Activated T-cell treated with anti-CD3 and anti-CD28 coated beads for 24 hours (primary cell): ENCODE measurements at places on chromosomes 2 and 18.

DNA sequence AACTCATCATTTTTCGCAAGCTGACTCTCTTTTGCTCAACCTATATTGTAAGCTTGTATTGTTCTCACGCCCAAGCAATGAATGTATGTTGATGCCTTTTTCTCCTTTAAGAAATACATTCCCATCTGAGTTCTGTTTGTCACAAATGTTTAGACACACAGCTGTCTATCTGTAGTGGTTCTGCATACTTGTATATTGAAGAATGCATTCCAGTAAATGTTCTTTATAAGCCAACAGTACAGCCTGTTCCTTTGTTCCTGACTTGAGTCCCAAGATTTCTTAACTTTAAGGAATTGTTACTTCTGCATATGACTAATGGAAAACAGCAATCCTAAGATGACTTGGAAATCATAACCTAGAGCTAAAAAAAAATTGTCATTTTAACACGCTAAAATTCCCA, 849.1 kb upstream of the POU3F3 start:
- no peak for DNase-seq

DNA sequence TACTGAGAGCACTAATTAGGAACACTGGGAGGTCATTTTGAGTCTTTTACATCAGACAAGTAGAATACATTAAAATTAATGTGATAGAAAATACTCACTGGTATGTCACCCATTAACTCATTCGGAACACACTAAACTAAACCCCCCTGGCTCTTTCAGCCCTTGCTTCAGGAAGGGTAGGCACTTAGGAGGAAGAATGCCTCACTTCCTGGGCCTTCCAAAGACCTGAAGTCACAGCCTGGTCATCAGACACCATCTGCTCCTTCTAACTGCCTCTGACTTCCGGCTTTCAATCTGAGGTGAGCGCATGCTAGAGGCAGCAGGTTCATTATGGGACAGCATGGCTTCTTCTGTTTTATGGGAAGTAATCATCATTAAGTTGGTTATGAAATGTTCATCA, 451.4 kb downstream of the PID1 start:
- DNase-seq: no peak

DNA sequence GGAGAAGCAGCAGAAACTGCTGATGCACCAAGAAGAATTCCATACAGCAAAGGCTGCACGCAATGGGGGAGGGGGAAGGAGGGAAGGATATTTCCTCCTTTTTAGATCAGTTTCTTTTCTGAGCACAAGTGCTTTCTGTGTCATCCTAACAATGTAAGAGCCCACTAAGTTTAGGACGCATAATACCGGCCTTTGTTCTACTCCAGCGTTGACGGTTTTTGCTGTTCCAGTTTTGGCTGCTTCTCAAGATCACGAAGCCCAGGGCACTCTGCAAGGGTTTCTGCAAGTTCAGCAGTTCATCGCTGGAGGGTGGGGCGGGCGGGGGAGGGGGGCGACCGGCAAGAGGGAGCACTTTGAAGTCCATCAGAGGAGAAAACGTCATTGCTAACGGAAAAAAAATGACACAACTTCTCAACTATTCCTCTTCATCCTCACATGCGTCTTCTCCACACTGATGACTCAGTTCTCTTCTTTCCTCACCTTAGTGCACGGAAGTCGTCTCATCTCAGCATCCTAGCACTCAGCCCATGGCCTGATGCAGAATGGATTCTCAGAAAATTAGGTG, 8.7 kb downstream of the FAM178B start:
- no peak for DNase-seq

GRCh38 chr2:64021578-64021977, 2.4 kb upstream of the VPS54 start:
- DNase-seq: no peak

DNA sequence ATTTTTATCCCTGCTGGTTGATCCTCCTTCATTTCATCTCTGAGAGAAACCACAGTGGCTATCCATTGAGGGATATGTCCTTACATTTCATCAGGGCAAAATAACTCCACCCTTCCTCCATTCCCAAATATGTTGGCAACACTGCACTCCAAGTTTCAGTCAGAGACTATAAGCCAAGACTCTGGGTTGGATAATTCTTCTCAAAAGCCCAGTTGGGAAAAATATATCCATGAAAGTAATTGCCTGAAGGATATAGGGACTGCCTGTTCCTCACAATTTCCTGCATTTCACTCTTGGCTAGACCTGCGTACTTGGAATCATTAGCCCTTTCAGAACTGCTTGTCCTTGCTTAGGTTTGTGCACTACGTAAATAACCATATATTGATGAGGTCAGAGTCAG, 27.9 kb upstream of the EPB41L3 start:
- no peak for DNase-seq

DNA sequence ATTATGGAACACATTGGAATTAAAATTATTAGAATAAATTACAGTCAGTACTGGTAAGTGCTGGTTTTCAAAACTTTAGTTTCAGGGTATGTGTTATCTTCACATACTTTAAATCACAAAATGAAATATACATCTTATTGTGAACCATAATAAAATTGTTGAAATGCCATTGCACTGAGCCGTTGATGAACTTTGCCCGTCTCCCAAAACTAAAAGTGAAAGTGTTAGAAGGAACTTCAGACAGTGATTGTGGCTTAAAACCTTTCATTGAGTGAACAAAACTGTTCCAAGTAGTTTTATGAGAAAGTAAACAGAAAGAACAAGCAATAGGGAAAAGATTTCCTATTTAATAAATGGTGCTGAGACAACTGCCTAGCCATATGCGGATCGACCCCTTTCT, 811.6 kb downstream of the PLCL1 start:
- DNase-seq: no peak

- DNase-seq: no peak
These were observed 49.1 kb downstream of the LRPPRC start for GRCh38 chr2:43946685-43947084.

DNA sequence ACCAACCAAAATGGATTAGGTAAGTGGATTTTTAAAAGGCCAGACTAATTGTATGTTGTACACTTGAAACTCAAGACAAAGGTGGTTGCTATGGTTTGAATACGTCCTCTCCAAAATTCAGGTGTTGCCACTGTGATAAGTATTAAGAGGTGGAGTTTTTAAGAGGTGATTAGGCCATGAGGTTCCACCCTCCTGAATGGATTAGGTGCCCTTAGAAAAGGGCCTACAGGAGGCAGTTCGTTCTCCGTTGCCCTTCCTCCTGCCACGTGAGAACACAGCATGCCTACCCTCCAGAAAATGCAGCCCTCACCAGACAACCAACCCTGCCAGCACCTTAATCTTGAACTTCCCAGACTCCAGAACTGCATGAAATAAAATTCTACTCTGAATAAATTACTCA, 51.2 kb downstream of the CHMP3 start:
- no peak for DNase-seq

- no peak for DNase-seq
These were observed 42.7 kb downstream of the EPAS1 start for GRCh38 chr2:46339676-46340459.

GRCh38 chr2:1634681-1635341, 109.5 kb downstream of the PXDN start:
- DNase-seq: no peak

DNA sequence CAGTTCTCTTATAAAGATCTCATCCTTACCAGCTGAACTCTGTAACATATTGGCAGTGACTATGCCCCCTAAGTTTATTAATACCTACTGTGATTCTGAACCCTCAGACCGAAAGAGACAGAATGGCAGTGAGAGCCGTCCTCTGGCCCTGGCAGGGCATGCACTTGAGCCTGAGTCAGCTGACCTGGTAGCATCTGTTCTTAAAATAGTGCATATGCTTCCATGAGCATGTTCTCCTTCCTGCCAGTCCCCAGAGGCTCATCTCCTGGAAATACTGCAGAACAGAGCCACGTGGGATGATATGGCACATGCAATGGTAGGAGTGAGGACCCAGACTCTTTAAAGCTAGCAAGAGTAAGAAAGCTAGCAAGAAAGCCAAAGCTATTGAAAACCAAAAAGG, 59.0 kb downstream of the RASGRP3 start:
- DNase-seq: no peak

DNA sequence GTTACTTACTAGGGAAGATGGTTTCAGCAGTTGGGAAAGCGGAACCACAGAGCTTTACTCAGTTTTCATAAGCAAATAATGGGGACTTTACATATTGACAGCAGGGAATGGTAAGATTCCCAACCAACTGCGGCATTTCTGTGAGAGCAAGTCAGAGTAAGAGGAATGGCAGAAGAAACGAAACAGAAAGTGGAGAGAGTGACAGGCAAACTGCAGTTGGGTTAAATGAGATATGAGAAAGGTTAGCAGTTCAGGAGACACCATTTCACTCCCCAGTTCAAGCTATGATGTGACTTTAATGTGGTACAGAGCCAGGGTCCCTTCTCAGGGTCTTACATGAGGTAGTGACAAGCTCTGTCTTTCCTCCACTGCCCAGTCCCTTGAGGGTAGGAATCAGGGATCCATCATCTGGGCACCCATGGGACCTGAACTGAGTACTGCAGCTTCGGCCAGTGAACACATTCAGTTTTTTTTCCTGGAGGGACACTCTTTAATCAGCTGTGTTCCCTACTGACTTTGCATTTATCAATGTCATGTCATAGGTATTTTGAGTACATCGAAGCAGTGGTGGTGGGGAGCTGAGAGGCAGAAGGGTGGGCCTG, 33.0 kb upstream of the GREB1 start:
- no peak for DNase-seq

- no peak for DNase-seq
These were observed 490.7 kb downstream of the NUP35 start for GRCh38 chr2:183614799-183615435.

GRCh38 chr2:950080-950966, at the start of gene SNTG2:
Gene SNTG2, plus strand, starts transcription at chr2:950849. Its CDS starts 148 bp downstream, at chr2:950997.
- peak; percentile 42 for DNase-seq

DNA sequence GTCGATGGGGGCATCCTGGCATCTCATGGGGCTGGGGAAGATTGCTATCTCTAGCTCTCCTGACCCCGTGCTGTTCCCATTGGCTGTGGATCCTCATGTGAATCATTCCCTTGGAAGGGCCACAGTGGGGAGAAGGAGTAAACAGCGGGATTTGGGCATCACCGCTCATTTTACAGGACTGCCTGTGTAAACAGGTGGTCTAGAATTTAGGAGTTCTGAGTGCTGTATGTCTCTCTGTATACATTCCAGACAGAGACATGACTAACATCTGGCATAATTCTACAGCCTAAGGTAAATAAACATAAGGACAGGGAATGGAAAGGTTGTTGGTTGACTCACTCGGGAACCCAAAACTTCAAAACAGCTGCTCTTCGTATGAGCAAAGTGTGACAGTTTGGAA, 92.7 kb downstream of the COPS8 start:
- DNase-seq: no peak

DNA sequence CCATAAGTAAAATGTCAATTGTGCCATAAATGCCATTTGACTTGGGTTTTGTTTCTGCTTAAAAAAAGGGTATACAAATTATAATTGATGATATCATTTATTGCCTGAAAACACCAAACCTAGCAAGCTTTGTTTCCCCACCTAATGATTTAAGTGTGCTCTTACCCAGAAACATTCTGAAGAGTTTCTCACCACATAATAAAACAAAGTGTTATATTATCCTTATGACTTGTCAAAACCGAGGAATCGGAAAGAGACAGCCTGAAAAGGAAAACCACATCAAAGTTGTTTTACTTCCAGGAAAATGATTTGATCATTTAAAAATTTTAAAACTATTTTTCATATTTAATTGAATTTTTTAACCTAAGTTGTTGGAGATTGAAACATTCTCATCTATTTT, 170.5 kb upstream of the SLC39A10 start:
- DNase-seq: no peak

GRCh38 chr2:161915121-161915520, 158.9 kb downstream of the DPP4 start:
- no peak for DNase-seq

DNA sequence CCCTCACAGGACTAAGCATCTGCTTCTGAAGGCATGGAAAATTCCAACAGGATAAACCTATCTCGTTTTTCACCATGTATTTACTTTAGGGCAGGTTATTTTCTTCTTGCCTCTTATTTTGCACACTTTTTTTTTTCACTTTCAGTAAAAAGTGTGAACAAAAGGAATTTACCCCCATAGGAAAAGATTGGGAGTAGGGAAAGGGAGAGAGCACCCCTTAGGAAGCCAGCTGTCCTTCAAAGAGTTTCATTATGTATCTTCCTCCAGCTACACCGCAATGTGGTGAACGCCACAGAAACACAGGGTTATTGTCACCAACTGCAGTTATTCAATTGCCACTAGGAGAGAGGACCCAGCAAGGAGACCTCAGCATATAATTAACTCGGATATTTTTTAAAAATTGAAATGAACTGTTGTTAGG, 286.2 kb upstream of the VRK2 start:
- no peak for DNase-seq

- no peak for DNase-seq
These were observed 228.3 kb upstream of the SETBP1 start for GRCh38 chr18:44452346-44452745.
